ENCODE measurements at places on chromosomes 5 and 9.

GRCh38 chr9:27303219-27303618 lies 6.3 kb upstream of the EQTN start:
- no peak for DNase-seq

DNA sequence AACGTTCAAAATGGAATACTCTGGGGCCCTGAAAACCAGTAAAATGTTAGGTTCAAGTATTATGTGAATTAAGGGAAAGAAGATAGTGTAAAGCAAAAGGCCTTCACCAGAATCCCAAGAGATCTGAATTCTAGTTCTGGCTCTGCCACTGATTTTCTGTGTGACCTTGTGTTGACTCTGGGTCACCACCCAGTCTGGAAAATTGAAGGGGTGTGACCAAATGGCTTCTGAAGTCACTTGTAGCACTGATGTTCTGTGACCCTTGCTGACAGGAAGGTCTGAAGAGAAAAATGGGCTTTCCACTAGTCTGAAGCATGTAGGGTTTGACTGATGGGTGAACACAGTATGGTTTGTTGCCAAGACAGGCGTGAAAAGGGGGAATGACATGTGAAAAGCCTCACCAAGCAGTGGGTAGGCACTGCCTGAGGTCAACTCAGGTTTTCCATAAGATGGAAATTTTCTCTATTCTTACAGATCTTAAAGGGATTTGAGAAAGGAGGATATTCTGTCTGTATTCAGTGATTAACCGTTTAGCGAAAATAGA lies 33.1 kb downstream of the ANP32B start:
- DNase-seq, result no peak

GRCh38 chr9:37301042-37301853 lies 121.2 kb upstream of the GRHPR start:
- DNase-seq, result no peak

DNA sequence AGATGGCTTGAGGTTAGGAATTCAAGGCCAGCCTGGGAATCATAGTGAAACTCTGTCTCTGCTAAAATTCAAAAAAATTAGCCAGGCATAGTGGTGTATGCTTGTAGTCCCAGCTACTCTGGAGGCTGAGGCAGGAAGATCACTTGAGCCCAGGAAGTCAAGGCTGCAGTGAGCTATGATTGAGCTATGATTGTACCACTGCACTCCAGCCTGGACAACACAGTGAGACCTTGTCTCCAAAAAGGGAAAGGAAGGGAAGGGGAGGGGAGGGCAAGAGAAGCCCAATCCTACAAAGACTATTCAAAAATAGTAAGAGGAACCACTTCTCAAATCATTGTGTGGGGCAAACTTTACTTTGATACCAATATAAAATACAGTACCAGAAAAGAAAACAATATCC lies 11.2 kb downstream of the SEMA4D start:
- DNase-seq, result no peak

GRCh38 chr9:83509402-83509801 lies 28.8 kb downstream of the FRMD3 start:
- DNase-seq, result no peak

DNA sequence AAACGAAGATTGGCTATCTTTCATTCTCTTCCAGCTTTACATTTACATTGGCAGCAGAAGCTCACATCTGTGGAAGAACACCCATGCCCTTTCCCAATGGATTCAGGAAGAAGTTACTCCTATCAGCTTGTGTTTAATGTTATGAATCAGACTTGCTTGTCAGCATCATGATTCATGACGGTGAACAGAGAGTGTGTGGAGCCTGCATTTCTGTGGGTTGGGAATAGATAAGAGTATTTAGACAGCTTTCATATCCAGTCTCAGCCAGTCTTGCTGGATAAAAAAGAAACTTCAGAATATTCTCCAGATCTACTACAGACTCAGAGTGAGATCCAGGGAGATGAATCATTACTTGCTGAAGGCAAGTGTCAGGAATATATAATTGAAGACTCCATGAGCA lies 812.9 kb upstream of the ZNF608 start:
- DNase-seq, result no peak

- no peak for DNase-seq
Observed at GRCh38 chr5:179769271-179769670, 24.5 kb upstream of the LTC4S start.

- no peak for DNase-seq
Observed at GRCh38 chr9:107410420-107410819, 79.1 kb downstream of the KLF4 start.

- DNase-seq, result no peak
Observed at GRCh38 chr9:124180557-124180956, 77.2 kb upstream of the NEK6 start.

DNA sequence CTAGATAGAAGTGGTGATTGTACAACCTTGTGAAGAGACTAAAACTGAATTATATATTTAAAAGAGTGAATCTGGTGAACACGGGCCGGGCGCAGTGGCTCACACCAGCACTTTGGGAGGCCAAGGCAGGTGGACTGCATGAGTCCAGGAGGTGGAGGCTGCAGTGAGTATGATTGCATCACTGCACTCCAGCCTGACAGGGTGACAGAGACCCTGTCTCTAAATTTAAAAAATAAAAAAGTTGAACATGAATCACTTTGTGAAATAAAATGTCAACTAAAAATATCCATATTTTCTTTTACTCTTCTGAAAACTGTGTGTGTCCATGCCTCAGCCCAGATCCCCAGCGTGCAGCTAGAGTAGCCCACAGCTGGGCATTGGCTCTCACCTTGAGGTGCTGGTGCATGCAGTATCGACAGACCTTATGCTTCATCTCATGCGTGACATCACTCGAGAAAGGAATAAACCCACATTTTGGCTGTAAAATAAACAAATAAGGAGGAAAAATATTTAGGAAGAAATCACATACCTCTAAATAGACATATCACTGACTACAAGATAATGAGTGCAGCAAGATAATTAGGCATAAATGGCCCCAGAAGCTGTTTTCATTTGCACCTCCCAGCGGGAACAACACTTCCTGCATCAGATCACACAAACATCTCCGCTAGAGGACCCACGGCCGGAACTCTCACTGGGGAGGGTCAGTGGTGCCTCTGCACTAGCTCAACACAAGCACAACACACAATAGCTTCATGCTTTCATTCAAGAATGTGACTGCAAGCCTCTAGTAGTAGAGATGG lies 22.1 kb downstream of the IPPK start:
- DNase-seq, result no peak

DNA sequence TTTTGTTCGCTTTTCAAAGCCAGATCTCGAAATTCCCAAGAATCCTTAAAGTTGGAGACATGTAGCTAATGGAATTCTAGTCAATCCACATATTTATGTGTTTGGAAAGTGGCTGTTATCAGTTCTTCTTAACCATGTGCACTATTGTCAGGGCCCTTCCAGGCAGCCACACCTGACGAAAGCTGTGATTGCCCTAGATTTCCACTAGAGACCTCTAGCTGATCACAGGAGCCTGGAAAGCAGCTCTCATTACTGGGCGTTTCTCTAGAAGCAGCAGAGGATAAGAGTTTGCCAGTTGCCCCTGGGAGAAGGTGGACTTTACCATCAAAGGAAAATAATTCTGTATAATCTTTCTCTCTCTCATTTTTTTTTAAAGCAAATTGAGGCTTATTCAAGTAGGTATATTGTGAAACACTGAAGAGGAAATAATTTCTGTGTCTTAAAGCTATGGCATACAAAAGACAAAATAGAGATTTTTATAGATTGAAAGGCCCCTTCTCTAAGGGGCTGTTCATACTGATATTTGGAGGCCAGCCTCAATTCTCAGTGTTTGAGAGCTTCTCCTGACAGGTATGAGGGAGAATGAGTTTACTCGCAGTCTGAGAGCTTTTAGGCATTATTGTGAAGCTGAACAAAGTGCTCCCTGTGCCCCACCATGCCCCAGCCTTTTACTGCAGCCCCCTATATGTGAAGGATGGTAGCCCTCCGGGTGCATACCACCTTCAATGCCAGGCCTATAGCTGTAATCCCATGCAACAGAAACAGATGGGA lies 405.4 kb upstream of the ACTBL2 start:
- DNase-seq, result no peak

DNA sequence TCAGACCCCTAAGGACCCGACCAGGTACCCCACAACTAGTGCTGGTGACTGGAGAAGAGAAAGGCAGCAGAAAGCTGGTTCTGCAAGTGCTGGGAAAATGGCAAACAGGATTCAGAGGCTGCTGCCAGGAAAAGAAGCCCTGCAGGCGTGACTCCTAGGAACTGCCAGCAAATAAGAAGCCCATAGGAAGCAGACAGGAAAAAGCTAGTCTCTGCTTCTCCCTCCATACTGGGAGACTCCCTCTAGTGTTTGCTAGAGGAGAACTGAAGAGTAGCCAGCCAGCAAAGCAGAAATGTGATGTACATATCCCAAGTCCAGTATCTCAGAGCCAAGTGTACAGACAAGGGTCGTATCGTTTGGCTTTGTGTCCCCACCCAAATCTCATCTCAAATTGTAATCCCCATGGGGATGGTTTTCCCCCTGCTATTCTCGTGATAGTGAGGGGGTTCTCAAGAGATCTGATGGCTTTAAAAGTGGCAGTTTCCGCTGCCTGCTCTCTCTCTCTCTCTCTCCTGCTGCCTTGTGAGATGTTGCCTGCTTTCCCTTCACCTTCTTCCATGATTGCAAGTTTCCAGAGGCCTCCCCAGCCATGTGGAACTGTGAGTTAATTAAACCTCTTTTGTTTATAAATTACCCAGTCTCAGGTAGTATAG lies 38.1 kb upstream of the TUSC1 start:
- no peak for DNase-seq

DNA sequence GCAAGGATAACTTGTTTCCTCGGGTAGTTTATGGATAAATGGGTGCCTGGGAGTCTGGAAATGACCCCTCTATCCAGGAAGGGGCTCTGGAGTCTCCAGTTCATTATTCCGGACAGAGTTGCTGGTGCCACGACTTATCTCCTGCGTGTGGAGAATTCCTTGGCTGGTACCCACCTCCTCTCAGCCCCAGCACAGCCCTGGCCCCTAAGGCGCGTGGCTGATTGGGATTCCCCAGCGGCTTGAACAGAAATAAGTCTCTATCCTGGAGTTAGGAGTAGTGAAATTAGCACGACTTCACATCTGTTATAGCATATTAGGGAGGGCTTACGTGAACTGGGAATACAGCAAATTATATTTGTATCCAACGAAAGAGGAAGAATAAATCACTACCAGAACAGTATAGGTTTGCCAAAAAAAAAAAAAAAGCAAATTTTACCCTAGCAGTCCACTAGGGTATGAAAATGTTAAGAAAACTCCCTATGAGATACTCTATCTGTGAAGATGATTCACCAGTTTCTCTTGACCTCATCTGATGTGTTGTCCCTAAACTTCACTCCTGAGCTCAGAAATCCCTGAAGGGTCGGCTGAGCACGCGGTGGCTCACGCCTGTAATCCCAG lies 172.5 kb upstream of the OTULINL start:
- no peak for DNase-seq

DNA sequence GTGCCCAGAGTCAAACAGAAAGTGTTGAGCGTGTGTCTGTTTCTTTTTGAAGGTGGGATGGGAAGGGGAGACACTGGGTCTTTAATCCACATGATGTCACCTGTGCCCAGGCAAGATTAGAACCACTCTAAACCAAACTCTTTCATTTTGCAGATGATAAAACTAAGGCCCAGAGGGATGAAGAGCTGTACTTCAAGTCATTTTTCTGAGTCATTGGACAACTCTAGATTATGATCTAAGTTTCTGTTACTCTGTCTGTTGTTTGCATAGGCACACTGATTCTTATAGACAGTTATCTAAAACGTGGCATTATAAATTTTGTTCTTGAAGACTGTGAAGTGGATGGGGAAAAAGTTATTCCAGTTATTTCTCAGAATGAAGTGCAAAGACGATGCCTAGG lies 48.8 kb downstream of the MAST4 start:
- DNase-seq, result no peak

- DNase-seq, result no peak
Observed at GRCh38 chr5:9441610-9442009, 104.3 kb downstream of the SEMA5A start.

DNA sequence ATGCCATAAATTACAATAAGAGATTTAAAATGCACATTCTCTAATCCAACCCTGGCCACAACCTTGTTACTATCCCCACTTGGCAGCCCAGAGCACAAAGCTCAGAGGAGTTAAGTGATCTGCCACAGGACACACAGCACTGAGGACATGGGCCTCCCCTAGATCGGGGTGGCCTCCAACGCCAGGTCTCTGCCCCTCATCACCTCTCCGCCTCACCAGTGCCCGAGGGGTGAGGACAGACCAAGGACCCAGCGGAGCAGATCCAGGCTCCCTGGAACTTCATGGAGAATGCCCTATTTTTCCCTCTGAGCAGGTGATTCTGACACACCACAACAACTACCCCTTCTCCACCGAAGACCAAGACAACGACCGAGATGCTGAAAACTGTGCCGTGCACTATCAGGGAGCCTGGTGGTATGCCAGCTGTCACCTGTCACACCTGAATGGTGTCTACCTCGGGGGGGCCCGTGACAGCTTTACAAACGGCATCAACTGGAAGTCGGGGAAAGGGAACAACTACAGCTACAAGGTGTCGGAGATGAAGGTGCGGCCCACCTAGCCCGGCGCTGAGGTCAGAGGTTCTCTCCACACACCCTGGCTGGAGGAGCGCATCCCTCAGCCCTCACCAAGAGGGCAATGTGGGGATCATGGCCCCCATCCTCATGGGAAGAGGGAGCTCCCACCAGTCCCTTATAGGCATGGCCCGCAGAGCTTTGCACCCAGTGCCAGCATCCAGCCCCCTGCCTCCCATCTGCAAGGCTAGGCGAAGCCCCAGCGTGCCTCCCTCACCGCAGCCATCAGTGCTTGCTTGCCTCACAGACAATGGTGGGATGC lies 12.5 kb upstream of the FCN2 start:
- no peak for DNase-seq

GRCh38 chr9:135002336-135002735 lies 84.6 kb upstream of the FCN1 start:
- DNase-seq, result no peak

- DNase-seq, result no peak
Observed at GRCh38 chr9:74379718-74380117, 117.4 kb upstream of the RORB start.

DNA sequence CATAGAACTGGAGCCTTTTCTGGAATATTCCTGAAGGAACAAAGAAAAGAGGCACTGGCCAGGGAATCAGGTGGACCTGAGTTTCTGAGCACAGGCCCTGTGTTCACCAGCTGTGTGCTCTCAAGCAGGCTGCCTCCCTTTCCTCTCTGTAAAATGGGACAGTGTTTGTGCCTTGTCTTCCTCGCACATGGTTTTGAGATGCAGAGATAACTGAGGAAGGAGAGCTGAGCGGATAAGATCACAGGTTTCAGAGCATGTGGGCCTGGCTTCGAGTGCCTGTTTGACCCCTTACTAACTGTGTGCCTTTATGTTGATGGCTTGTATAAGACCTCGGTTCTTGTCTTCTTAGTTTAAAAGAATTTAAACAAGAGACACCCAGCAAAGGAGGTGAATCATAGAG lies 46.2 kb upstream of the HAND1 start:
- no peak for DNase-seq
